ENCODE measurements at places on chromosomes 13 and 19.

DNA sequence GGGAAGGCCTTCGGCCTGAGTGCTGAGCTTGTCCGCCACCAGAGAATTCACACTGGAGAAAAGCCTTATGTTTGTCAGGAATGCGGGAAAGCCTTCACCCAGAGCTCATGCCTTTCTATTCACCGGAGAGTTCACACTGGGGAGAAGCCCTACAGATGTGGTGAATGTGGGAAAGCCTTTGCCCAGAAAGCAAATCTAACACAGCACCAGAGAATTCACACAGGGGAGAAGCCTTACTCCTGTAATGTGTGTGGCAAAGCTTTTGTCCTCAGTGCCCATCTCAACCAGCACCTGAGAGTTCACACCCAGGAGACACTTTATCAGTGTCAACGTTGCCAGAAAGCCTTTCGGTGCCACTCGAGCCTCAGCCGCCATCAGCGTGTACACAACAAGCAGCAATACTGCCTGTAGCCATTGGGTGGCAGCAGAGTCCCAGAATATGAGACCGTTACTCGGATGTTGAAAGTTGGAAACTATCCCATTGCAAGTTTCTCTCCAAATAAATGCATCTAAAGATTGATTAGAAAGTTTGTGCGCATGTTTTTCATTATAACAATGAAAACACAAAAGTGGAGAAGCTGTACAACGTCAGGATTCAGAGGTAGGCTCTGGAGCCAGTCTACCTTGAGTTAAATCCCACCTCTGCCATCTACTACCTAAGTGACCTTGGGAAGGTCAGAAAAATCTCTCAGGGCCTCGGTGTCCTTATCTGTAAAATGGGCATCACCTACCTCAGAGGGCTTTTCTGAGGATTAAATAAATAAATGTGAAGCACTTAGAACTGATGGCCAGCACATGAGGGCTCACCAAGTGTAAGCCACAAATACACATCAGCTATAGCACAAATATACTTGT is 21.1 kb downstream of the ZNF473 start:
- H3K27me3 ChIP-seq, result no peaks in the 10 kb centered on the region
- peaks cover 15% of the 10 kb centered on the region for H3K4me1 ChIP-seq
- H3K27ac ChIP-seq, result no peak overlapping the region
- peaks cover 14% of the 10 kb centered on the region for H3K36me3 ChIP-seq

- peak overlapping the region; percentile 87 for H3K27ac ChIP-seq
- DNase-seq, result peak; percentile 81
- H3K27me3 ChIP-seq, result peaks cover 24% of the 10 kb centered on the region
- H3K4me1 ChIP-seq, result peaks cover 35% of the 10 kb centered on the region
- peak overlapping the region; percentile 35 for H3K4me3 ChIP-seq
Observed at GRCh38 chr19:18416778-18417249, 2.4 kb upstream of the SSBP4 start.

DNA sequence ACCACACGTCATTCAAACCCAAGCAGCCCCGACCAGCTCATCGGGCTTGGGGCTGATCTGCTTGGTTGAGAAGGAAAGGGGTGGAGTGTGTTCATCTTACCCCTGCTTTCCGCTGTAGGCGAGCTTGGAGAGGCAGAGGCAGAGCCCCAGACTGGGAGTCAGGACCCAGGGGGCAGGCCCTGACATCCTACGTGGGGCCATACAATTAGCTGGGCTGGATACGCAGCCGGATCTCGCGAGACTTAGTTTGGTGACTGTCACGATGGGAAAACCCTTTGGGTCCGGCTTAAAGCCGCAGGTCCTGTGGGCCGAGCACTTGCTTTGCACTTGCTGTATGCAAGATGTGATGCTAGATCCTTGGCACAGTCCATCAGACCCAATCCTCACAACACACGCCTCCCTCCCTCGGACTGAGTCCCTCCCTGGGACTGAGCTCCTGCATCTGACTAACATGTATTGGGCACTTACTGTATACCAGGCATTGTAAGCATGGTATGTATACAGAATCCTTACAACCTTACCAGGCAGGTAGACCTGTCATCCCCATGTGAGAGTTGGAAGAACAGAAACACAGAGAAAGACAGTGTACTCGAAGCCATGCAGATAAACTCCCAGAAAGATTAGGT is 3.7 kb downstream of the CEACAM16 start:
- H3K27me3 ChIP-seq, result no peaks in the 10 kb centered on the region
- H3K4me3 ChIP-seq, result no peak overlapping the region
- peaks cover 21% of the 10 kb centered on the region for H3K4me1 ChIP-seq

- DNase-seq, result no peak
- no peaks in the 10 kb centered on the region for H3K27me3 ChIP-seq
- H3K4me3 ChIP-seq, result no peak overlapping the region
- no peaks in the 10 kb centered on the region for H3K36me3 ChIP-seq
Observed at GRCh38 chr13:55437162-55437561, 1703.6 kb upstream of the PRR20A start.

DNA sequence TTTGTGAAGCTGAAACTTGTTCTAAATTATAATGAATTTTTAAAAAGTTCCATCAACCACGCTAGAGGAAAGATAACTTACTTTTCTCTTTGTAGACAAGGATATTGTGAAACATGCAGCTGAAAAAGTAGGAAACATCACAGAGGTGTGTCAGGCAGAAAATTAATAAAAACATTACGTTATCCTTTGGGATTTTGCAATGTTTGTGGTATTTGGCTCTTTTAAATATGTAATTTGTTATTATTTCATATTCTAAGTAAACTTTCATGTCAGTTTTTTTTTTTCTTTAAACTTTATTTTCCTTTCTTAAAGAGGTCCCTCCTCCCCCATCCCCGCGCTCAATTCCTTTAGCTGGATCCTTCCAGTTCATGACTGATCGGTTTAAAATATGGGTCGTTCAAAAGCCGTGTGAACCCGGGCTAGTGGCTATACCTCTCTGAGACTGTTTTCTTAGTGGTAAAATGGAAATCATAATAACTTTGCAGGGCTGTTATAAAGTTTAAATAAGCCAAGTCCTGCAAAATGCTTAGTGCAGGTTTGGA is 740 bp upstream of the CCDC61 start:
- peak overlapping the region; percentile 49 for H3K27ac ChIP-seq
- peak overlapping the region; percentile 43 for H3K4me3 ChIP-seq
- DNase-seq, result no peak
- H3K4me1 ChIP-seq, result peaks cover 5% of the 10 kb centered on the region
- H3K36me3 ChIP-seq, result no peaks in the 10 kb centered on the region
- peaks cover 12% of the 10 kb centered on the region for H3K27me3 ChIP-seq

GRCh38 chr19:48169939-48170803 is at the start of the genes LIG1 and ZSWIM9:
LIG1 (minus strand) TSS chr19:48170344; CDS start chr19:48165566, 4,778 bp downstream.
ZSWIM9 (plus strand) TSS chr19:48170680; CDS start chr19:48171803, 1,123 bp downstream.
- peaks cover 10% of the 10 kb centered on the region for H3K36me3 ChIP-seq
- peak within 1 kb of the TSS; percentile 76 for H3K4me3 ChIP-seq
- no peaks in the 10 kb centered on the region for H3K27me3 ChIP-seq
- peaks cover 13% of the 10 kb centered on the region for H3K4me1 ChIP-seq
- DNase-seq, result peak; percentile 93

DNA sequence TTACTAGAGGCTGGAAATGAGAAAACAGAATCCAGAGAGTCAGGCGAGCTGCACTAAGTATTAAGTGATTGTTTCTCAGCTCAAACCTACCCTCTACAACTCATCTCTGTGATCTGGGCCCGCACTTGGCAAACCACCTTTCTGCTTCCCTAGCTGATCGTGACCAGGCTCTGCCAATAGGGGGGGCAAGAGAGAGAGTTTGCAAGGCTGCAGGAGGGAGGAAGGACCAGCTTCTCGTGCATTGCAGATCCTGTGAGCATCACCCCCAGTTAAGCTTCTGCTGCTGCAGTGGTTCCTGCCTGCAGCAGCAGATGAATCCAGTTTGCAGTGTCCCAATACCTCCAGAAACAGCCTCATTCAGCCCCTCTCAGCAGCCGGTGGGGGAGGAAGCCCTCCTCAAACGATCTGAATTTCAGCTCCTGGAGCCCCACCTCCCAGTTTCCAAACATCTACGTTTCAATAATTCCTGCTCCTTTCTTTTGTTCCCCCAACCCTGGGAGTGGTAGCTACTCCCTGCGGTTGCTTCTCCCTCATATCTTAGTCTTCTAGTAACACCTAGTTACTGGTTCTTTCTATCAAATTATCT is 20.0 kb downstream of the XRCC1 start:
- H3K4me3 ChIP-seq, result no peak overlapping the region
- H3K36me3 ChIP-seq, result peaks cover 22% of the 10 kb centered on the region
- peak; percentile 79 for DNase-seq
- no peak overlapping the region for H3K27ac ChIP-seq
- no peaks in the 10 kb centered on the region for H3K4me1 ChIP-seq

- no peaks in the 10 kb centered on the region for H3K27me3 ChIP-seq
- no peak for DNase-seq
- no peak overlapping the region for H3K4me3 ChIP-seq
- no peaks in the 10 kb centered on the region for H3K36me3 ChIP-seq
Observed at GRCh38 chr13:78701383-78701782, 42.4 kb upstream of the OBI1 start.

DNA sequence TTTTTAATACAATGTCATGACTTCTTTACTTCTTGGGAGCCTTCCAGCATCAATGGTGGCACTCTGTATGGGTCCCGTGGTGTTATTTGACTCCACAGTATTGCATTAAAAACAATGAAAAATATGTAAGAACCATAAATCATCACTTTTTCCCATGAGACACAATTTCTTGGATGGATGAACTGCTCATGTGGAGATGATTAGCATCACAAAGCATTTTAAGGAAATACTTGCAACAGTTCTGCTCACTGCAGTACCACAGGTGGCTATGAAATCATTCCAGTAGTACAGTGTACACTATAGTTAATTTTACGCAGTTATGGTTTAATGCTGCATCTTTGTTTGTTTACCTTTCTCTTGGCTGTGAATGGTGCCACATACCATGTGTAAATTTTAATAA is 37.2 kb upstream of the C1QTNF9B start:
- H3K27me3 ChIP-seq, result peaks cover 13% of the 10 kb centered on the region
- no peaks in the 10 kb centered on the region for H3K4me1 ChIP-seq
- no peaks in the 10 kb centered on the region for H3K36me3 ChIP-seq

DNA sequence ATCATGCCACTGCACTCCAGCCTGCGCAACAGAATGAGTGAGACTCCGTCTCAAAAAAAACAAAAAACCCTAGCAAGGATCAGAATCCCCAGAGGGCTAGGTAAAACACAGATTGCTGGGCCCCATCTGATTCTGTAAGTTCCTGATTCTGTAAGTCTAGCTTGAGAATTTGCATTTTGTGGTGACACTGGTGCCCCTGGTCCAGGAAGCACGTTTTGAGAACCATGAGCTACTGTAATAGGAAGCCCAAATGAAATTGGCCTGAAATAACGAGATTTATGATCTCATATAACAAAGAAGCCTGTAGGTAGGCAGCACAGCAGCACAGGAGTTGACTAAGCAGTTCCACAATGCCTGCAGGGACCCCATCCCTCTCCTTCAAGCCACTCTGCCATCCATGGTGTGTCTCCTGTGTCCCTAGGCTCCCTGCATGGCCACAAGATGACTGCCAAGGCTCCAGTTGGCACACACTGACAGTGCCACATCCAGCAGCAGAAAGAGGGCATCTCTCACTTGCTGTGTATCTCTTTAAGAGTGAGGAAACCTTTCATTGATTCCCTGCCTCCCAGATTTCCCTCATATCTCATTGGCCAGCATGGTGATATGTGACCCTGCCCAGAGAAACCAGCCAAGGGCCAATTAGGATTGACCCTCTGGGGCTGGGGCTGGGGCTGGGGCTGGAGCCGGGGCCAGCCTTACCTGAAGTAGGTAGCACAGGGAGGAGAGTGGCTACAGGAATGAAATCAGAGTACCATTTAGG is 21.7 kb downstream of the SIPA1L3 start:
- DNase-seq, result no peak
- H3K4me3 ChIP-seq, result no peak overlapping the region
- peak overlapping the region; percentile 8 for H3K27ac ChIP-seq
- no peaks in the 10 kb centered on the region for H3K36me3 ChIP-seq
- peaks cover 69% of the 10 kb centered on the region for H3K4me1 ChIP-seq

GRCh38 chr13:36717966-36718545 is 44.2 kb downstream of the SERTM1 start:
- no peak overlapping the region for H3K27ac ChIP-seq
- H3K36me3 ChIP-seq, result no peaks in the 10 kb centered on the region
- no peaks in the 10 kb centered on the region for H3K27me3 ChIP-seq
- no peak for DNase-seq
- no peaks in the 10 kb centered on the region for H3K4me1 ChIP-seq

- H3K36me3 ChIP-seq, result no peaks in the 10 kb centered on the region
- DNase-seq, result no peak
- H3K27ac ChIP-seq, result no peak overlapping the region
- H3K4me3 ChIP-seq, result no peak overlapping the region
- no peaks in the 10 kb centered on the region for H3K4me1 ChIP-seq
- H3K27me3 ChIP-seq, result no peaks in the 10 kb centered on the region
Observed at GRCh38 chr13:104694397-104694796, 1628.2 kb upstream of the SLC10A2 start.

GRCh38 chr13:79079351-79079839 is 326.7 kb downstream of the RBM26 start:
- H3K27ac ChIP-seq, result no peak overlapping the region
- no peak for DNase-seq
- H3K4me1 ChIP-seq, result no peaks in the 10 kb centered on the region
- no peaks in the 10 kb centered on the region for H3K36me3 ChIP-seq

- no peak overlapping the region for H3K27ac ChIP-seq
- H3K36me3 ChIP-seq, result no peaks in the 10 kb centered on the region
- H3K4me3 ChIP-seq, result no peak overlapping the region
- peaks cover 10% of the 10 kb centered on the region for H3K4me1 ChIP-seq
- no peak for DNase-seq
- H3K27me3 ChIP-seq, result peaks cover 70% of the 10 kb centered on the region
Observed at GRCh38 chr13:26756961-26757360, 3.6 kb downstream of the GPR12 start.

GRCh38 chr13:51805925-51806324 is 2.0 kb upstream of the DHRS12 start:
- H3K36me3 ChIP-seq, result no peaks in the 10 kb centered on the region
- no peaks in the 10 kb centered on the region for H3K27me3 ChIP-seq
- H3K27ac ChIP-seq, result no peak overlapping the region
- DNase-seq, result no peak
- H3K4me1 ChIP-seq, result peaks cover 26% of the 10 kb centered on the region
- H3K4me3 ChIP-seq, result no peak overlapping the region

GRCh38 chr13:67158903-67159302 is 71.2 kb downstream of the PCDH9 start:
- no peak overlapping the region for H3K4me3 ChIP-seq
- no peak overlapping the region for H3K27ac ChIP-seq
- H3K36me3 ChIP-seq, result no peaks in the 10 kb centered on the region
- H3K4me1 ChIP-seq, result no peaks in the 10 kb centered on the region
- H3K27me3 ChIP-seq, result no peaks in the 10 kb centered on the region
- no peak for DNase-seq

All from transverse colon (tissue), 4 donors.